ENCODE measurements at places on chromosomes 6 and 20.

DNA sequence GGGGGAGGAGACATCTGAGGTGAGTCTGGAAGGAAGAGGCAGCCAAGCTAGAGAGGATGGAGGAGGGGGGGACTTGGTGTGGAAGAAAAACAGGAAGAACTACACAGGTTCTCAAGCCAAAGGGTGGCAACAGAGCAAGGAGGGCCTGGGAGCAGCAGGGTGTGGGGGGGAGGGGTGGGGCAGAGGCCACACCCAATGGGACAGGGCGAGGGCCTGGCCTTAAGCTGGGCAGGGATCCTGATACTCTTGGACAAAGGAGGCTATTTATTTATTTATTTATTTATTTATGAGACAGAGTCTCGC, 359.0 kb downstream of the ZFAND3 start:
- no peak for DNase-seq

DNA sequence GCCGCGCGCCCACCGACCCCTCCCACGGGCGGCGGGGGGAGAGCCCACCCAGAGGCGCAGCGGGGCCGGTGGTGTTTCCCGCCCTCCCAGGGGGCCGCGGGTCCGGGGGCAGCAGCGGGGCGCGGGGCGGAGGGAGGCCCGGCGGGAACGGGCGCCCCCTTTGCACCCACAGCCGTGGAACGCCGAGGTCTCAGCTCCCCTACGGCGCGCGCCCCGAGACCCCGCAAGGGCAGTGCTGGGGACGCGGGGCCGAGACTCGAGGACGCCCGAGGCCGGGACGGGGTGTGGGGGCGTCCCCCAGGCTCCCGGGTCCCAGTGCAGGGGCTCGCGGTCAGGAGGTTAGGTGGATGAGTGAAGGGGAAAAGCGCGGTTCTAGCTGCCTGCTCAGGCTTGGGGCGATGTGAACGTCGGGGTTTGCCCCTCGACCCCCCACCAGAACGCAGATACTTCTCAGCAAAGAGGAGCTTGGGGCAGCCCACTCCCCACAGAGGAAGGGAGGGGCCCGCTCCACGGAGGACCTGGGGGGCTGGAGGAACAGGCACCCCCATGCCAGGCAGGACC, 65.5 kb upstream of the BHLHE23 start:
- DNase-seq, result no peak

- DNase-seq, result no peak
Observed at GRCh38 chr6:54920628-54921027, 74.1 kb downstream of the FAM83B start.

DNA sequence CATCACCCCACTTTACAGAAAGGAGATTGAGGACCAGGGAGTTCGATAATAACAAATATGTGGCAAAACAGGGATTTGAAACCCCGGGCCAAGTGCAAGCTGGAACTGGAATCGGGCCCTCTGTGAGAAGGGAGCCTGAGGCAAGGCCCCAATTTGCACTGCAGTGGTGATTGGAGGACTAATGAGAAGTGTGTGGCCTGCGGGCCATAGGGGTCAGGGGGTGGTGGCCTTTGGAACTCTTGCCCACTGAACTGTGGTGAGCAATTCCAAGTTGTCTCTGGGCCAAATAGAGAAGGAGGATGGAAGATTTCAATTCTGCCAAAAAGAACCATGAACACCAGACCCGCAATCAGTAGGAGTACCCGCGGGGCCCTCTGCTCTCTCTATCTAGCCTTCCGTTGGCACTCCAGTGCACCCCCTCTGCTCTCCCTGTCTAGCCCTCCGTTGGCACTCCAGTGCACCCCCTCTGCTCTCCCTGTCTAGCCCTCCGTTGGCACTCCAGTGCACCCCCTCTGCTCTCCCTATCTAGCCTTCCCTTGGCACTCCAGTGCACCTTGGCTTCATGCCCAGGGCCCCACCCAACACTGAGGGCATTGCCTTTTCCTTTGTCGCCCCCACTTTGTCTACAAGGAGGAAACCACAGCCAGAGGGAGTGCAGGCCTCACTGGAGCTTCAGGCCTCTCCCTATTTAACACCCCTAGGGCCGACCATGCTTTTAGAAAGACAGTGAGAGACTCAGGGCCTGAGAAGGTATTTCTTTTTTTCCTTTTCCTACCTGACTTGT, 6.0 kb upstream of the PTPRA start:
- DNase-seq, result no peak

GRCh38 chr6:49468042-49468441, 4.9 kb downstream of the CENPQ start:
- no peak for DNase-seq

DNA sequence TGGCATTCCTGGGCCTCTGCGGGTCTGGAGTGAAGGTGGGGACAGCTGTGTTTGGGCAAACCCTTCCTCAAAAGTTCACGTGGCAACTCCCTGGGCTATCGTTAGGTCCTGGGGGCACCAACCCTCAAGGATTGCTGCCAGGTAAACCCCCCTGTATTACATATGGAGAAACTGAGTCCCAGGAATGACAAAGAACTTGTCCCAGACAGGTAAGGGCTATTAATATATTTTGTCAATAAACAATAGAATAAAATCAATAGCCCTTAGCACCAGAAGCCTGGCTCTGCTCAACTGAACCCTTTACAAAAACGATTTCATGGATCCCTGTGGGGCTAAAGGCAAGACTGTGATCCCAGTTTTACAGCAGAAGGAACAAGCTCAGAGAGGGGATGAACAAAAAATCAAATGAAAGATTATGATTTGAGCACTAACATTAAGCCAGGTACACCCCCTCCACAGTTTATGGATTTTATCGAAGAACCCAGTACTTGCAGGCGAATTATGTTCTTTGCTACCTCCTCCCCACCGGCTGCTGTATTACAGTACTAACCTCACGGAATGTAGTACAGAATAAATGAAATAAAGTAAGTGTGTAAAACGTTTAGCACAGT, 2.7 kb downstream of the ID1 start:
- no peak for DNase-seq

Measured in omental fat pad (tissue), 4 donors.